Activated naive CD8-positive, alpha-beta T cell treated with anti-CD3 and anti-CD28 coated beads, Interleukin-2, amount 50 U/mL, for 24 hours (primary cell): ENCODE measurements at places on chromosomes 6 and 20.

- no peak overlapping the region for H3K4me3 ChIP-seq
- H3K36me3 ChIP-seq = no peaks in the 10 kb centered on the region
- no peak overlapping the region for H3K27ac ChIP-seq
- no peak for DNase-seq
Observed at GRCh38 chr20:41229259-41229658, 88.3 kb downstream of the ZHX3 start.

DNA sequence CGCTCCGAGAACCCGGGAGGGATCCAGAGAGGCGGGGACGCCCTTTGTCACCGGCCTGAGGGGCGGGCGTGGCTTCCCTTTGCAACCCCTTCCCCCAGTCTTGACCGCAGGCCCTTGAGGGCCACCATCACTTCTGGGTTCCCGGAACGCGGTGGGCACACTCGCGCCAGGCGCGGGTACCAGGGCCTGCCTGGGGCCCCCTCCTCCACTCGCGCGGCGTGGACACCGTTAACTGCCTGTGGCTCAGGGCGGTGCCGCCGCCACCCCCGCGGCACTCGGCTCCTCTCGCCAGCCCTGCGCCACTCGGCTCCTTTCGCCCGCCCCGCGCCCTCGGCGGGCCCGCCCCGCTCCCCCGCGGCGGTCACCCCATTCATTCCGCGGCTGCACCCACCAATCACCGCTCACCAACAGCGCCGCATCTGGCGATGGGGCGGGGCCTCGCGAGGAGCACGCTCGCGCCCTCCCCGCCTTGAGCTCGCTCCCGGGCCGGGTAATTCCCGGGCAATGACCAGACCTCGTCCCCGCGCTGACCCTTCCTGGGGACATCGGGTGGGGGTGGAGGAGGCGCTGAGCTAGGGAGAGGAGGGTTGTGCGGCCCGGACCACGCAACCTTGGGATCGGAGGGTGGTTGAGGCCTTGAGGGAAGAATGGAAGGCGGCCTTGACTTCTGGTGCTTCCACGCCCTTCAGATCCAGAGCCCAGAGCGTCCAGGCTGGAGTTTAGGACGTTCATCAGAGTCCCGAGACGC is 10.5 kb upstream of the ELOVL5 start:
- peaks cover 47% of the 10 kb centered on the region for H3K4me1 ChIP-seq
- DNase-seq = peak; percentile 91
- no peaks in the 10 kb centered on the region for H3K36me3 ChIP-seq

DNA sequence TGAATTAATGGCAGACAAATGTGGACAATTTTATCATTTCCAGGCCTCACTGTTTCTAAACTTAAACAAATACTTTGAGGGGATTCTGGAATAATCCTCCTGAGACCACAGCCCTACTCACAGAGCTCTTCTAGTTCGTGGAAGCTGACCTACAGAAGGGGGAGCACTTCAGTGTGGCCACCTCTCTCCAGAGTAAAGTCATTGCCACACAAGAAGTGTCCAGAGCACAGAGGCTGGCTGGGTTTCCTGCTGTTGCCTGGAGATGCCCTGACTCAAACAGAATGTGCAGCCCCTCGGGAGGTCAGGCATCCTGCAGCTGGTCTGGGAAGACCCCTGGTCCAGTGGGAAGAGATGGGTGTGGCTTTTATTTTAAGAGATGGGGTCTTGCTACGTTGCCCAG is 110.9 kb downstream of the QRSL1 start:
- no peak overlapping the region for H3K4me3 ChIP-seq
- no peak for DNase-seq
- no peaks in the 10 kb centered on the region for H3K36me3 ChIP-seq
- H3K4me1 ChIP-seq = no peaks in the 10 kb centered on the region
- peaks cover 3% of the 10 kb centered on the region for H3K27me3 ChIP-seq

GRCh38 chr6:153941768-153942167 is 97.3 kb upstream of the OPRM1 start:
- H3K27ac ChIP-seq = no peak overlapping the region
- H3K4me3 ChIP-seq = no peak overlapping the region
- DNase-seq = no peak
- H3K4me1 ChIP-seq = no peaks in the 10 kb centered on the region
